CD4-positive, alpha-beta T cell treated with Interleukin-2 at 100 ng/mL for 4 hours (primary cell): ENCODE measurements at places on chromosomes 4 and X.

GRCh38 chr4:158211222-158211621 is 936 bp downstream of the TMEM144 start:
- no peak for DNase-seq

- DNase-seq = no peak
Observed at GRCh38 chrX:154502098-154502497, 11.7 kb upstream of the SLC10A3 start.

DNA sequence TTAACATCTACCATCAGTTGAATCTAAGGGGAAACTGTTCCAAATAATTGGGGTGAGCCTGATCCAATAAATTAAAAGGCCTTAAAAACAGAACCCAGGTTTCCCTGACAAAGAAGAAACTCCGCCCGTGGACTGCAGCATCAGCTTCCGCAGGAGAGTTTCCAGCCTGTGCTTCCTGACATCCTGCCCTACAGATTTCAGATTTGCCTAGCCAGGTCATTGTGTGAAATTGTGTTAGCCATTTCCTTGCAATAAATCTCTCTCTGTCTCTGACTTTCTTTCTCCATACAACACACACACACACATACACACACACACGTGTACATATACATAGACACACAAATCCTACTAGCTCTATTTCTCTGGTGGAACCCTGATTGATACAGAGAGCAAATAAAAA is 48.3 kb upstream of the LCORL start:
- DNase-seq = no peak

- DNase-seq = no peak
Observed at GRCh38 chr4:70133473-70133872, 20.6 kb upstream of the PRR27 start.

- no peak for DNase-seq
Observed at GRCh38 chr4:122873821-122874593, 47.4 kb downstream of the FGF2 start.

DNA sequence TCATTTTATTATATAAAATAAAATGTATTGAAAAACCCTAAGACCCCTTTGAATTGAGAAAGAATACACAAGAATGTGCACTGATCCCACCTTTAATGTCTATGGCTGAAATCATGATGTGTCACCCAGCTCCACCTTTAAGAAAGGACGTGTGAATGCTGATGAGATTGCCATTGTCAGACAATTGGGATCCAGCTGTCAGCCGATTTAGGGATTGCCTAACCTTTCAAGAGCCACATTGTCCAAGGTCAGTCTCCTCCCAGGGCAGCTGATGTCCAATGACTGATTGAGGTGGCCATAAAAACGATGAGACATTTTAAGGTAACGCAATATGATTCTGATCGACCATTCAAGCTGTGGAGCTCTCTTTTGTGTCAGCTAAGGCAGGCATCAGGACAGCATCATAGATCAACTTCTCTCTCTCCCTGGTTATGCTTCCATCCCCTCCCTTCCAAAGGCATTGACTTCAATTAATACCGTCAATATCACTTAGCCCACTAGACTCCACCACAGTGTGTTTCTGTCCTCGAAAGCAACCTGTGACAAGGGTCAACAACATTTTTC is 1676.4 kb downstream of the PCDH7 start:
- no peak for DNase-seq

- DNase-seq = peak; percentile 84
Observed at GRCh38 chr4:80072744-80073472, at the start of gene ANTXR2. ANTXR2 (minus strand) TSS chr4:80073229; CDS start chr4:80072560, 669 bp downstream.

GRCh38 chr4:11698846-11699590 is 270.3 kb upstream of the HS3ST1 start:
- DNase-seq = no peak

DNA sequence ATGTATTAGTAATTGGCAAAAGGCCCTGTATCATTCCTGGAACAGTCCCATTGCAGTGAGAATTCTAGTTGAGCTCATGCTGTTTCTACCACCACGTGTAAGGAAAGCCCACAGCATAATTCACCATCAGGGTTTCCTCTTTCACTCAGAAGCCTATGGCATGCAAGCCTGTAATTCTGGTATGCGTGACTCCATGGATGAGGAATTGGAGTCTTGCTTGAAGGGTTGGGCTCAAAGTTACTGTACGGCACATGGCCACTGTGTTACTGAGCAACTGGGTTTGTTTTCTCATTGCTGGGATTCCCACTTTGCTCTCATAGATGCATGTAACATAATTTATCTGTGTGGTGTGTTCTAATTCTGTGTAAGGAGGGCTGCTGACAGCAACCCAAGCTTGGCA is 132.3 kb upstream of the NR3C2 start:
- no peak for DNase-seq

DNA sequence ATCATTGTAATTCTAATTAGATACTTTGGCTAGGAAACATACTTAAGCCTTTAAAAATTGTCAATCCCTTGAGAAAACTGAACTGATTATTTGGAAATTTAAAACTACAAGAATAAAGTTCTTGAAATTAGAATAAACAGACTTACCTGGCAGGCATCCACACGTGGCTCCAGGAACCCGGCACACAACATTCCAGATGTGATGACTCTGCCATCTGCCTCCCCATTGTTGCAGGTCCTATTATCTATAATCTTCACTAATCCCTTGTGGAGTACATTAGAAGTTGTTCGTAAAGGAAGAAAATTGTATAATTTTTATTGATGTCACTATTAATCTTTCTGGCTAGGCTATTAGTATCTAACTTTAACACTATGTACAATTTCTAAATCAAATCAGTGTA is 16.2 kb upstream of the GNRHR start:
- no peak for DNase-seq

DNA sequence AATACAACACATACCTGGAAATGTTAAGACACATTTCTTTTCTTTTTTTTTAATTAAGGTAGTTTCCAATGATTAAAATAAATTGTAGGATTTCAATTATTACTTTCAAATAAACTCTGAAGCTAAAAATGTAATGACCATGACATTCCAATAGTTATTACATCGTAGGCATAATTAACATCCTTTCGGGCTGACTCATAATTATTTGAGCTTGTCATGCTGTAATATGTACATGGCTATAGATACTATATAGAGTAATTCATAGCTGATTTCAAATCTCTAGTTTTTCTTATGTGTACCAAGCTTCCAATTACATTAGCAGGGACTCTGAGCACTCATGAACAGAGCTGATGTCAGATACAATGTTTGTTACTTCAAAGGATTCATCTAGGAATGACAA is 125.7 kb upstream of the GABRG1 start:
- DNase-seq = no peak

DNA sequence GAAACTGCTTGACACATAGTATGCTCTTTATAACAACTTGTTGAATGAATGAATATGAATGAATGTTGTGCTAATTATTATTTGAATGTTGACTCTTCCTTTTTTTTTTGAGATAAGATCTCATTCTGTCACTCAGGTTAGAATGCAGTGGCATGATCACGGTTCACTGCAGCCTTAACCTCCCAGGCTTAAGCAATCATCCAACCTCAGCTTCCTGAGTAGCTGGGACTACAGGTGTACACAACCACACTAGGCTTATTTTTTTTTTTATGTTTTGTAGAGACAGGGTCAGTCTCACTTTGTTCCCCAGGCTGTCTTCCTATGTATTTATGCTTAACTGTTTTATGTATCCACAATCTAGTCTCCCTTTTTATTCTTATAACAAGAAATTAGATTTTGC is 114.7 kb upstream of the WDFY3 start:
- DNase-seq = no peak

- DNase-seq = no peak
Observed at GRCh38 chrX:97168646-97169045, 284.9 kb downstream of the RPA4 start.

GRCh38 chr4:1200425-1201035 is 28.1 kb upstream of the SPON2 start:
- no peak for DNase-seq

DNA sequence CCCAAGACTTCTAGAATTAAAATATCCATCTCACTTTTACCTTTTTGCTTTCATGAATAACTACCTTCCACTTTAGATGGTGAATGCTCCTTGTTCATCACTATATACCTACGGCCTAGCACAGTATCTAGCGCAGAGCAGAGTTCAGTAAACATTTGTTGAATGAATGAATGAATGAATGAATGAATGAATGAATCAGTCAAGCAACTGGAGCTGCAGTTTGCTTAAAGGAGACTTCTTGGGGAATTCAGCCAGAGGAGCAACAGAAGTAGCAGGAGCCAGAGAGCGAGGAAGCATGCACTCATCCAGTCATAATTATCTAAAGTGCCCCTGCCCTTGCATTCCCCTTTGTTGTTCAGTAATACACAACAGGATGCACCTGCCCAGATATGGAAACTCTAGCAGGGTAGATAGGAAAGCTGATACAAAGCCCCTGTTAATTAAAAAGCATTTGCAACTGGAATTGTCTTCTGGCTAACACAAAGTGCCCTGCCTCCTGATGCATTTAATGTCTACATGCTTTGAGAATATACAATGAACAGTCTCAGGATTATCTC is 103.0 kb upstream of the MBNL3 start:
- no peak for DNase-seq

DNA sequence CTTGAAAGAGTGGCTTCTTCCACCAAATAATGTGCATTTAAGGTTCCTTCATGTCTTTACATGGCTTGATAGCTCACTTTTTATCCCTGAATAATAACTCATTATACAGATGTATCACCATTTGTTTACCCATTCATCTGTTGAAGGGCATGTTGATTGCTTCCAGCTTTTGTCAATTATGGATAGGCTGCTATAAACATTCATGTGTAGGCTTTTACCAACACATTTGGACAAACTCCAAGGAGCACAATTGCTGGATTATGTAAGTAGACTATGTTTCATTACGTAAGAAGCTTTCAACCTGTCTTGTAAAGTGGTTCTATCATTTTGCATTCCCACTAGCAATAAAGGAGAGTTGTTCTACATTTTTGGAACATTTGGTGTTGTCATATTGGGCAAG is 2637.0 kb downstream of the PCDH7 start:
- DNase-seq = no peak

GRCh38 chr4:28350485-28350884 is 1489.8 kb downstream of the STIM2 start:
- DNase-seq = no peak

DNA sequence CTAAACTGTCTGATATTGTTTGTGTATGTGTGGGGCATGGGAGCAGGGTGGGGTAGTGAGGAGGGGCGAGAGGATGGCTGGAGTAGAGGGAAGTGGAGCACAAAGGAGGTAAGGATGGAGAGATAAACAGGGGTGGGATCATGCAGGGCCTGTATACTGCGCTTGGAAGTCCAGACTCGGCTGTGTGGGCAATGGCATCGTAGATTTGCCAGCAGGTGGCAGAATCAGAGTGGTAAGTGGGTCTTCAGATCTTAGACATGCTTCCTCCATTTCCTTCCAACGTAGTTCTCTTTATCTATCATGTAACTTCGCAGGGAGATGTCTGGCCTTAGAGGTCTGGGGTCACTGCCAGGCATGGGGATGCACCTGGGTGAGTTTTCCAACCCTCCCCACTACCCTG is 155.5 kb downstream of the PDGFRA start:
- no peak for DNase-seq

- no peak for DNase-seq
Observed at GRCh38 chrX:10555846-10556245, 64.5 kb downstream of the MID1 start.

DNA sequence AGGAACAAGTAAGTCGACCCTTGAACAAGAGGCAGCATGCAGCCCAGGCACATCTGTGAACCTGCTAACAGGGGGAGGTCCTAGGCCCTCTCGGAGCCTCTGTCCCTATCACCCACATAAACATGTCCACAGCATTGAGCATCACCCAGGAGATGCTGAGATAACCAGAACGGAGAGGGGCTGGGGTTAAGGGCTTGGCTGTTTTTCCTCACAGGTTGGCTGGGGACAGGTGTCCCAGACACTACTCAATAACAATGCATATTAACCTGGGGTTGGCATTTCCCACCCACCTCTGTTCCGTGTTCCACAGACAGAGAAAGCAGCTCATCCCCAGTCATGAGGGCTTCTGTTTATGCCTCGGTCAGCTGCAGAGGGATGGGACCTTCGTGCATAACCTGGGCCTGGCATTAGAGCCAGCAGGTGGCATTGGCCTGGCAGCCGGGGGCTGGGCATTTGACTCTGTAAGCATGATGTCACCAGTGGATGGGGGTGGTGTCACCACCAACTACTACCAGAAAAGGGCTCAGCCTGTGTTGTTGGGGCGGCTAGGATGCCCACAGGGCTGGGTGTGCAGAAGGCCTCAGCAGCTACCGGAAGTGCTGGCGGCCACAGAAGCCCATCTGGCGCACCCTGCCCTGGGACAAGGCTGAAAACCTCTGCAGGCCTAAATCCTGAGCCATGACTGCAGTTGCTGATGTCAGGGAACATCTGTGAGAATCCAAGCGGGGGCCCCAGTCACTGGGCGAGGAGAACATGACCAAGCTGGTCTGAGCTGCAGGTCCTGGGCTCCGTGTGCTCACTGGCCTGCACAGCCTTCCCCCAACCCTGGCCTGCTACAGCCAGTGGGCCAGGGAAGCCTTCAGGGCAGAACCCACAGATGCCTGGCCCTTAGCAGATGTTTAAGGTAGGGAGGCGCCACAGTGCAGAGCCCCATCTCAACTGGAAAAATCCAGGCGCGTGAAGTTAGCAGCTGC is 351.4 kb downstream of the NR3C2 start:
- DNase-seq = no peak

GRCh38 chr4:101528526-101528925 is 181.2 kb upstream of the PPP3CA start:
- no peak for DNase-seq

DNA sequence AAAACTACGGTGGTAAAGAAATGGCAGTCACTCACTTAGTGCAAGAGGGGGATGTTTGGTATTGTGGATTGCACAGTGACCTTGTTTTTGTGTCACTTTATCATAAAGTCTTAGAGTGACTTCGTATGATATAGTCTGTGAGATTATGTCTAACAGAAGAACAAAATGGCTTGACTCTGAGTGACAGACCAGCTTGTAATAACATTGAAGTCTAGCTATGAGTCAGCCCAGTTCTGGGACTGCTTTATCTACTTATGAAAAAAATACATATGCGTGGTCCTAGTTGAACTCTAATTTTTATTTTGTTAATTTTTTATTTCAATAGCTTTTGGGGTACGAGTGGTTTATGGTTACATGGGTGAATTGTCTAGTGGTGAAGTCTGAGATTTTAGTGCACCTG is 20.0 kb downstream of the DCLK2 start:
- DNase-seq = no peak

DNA sequence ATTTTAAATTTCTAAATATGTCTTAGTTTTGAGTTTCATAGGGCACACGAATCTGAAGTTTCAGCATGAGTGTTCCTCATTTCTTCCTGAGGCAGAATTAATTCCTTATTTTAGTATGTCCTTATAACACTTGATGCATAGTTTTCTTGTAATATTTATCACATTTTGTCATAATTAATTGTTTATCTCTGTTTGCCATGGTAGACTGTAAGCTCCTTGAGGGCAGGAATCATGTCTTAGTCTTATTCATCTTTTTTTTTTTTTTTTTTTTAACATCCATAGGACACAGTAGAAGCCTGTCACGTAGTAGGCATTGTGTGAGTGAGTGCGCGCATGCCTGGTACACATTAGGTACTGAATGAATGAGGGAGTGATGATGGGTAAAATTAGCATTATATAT is 131.7 kb downstream of the STAG2 start:
- no peak for DNase-seq

GRCh38 chr4:108036213-108036612 is 46.5 kb downstream of the HADH start:
- DNase-seq = peak; percentile 65

- DNase-seq = no peak
Observed at GRCh38 chr4:18981234-18981615, 959.7 kb upstream of the LCORL start.
